ENCODE measurements at places on chromosomes 12 and 14.

GRCh38 chr12:48126953-48127630 is 7.9 kb downstream of the PFKM start:
- no peak for DNase-seq

DNA sequence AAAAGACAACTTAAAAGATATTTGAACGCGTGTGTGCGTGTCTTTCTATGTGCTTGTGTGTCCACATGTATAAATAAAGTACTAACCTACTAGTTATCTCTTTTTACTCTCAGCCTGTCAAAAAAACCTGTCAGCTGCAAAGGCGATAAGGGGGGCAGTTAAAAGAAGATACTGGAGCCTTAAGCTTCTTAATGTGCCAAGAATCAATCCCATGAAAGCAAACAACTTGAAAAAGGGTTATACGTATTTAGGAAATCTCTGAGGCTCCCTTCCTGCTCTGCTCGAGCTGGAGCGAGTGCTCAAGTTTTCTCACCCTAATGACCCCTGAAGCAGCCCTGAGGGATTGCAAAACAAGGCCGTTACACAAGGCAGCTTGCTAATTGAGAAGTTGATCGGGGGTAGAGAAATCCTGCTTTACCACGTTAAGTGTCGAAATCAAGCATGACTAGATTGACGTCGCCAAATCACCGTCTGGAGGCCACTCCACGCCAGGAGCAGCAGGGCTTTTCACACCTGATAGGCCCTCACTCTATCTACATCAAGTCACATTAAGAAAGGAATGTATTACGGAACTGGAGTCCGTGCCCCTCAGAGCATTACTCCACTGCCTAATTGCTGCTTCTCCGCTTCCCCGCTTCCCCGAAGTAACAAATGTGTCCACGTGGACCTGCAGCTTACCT is 32.4 kb downstream of the LMO3 start:
- DNase-seq: no peak

DNA sequence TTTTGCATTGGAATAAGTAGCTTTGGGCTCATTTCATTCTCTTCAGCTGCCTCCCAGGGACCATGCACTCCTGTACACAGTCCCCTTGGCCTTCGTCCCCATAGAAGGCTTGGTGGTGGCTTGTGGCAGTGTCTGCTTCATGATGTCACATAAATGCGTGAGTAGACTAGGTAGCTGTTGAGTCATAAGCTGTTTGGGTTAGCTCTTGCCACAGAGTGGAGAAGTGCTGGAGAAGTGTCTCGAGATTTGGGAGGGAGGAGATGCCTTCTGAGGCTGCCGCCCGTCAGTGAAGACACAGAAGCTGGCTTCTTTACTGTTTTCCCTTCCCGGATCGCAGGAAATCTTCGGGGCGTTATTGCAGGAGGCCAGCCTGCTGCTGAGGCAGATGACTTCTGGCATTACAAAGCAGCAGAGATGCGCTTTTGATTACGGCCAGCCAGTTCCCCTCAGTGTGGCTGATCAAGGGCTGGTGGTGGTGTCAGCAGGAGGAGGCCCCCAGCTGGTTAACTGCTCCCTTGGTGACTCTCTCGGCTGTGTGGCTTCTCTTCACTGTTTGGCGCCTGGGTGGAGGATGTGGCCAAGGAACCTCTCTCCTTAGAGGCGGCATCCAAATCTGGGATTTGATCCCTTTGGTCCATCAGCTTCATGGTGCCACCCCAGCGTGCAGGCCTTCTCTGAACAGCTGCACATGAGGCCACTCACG is 67.6 kb downstream of the AACS start:
- no peak for DNase-seq

- peak; percentile 16 for DNase-seq
Observed at GRCh38 chr14:66242001-66242400, 244.2 kb upstream of the CCDC196 start.

DNA sequence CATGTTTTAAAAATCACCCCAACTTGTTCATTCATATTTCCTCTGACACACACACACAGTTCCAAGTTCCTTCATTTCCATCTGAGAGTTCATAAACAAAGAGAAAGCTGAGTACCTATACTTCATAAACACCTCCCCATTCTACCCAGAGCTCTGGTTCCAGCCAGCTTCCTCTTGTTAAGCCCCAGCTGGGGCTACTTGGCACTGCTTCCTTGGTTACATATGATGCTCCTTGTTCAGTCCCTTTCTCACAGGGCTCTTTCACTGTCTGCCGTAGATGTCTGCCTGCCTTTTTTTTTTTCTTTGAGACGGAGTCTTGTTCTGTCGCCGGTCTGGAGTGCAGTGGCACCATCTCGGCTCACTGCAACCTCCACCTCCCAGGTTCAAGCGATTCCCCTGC is 77.5 kb downstream of the COX16 start:
- DNase-seq: no peak

DNA sequence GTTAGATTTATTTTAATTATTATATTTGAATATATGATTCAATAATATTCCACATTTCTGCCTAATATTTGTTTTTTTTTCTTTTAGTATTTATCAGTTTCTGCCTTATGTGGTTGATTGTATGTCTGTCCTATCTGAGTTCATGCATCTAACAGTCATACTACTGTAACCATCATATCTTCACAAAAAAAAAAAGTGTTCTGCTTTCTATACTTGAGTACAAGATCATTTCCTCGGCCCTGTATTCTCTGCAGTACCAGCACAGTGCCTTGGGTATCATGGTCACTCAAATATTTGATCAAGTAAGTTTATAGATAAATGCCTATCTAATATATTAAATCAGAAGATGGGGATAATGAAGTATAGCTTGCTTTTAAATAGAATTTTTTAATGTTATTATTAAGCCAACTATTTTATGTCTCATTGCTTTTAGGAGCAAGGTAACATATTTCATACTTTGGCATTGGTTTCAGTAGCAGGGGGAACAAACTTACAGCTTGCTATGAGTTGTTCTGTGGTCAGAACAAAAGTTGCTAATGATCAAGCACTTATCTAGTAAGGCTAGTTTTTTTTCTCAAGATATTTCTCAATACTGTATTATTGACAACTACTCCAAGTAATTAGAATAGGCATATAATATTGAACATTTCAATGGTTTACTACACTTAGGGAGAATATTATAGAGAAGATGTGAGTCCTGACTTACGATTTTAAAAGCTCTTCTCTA is 290.5 kb upstream of the FBXO33 start:
- no peak for DNase-seq

DNA sequence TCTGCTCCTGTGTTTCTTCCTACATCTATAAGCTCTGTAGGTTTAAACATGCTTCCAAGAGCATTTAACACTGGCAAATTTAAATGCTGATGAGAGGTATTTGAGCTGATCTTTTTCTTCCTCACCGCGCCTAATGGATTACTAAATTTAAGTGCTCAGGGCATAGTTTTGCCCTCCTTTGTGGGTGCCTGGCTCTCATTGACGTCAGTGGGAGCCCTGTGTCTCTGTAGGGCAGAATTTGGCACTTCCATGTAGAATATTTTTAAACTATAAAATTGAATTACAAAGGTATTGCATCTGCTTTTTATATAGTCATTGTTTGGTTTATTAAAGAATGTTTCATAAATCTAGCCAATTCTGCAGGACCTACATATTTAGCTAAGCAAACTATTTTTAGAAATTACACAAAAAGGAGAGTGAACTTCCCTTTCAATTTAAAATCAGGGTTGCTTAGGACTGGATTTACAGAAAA is 444.8 kb downstream of the AEBP2 start:
- no peak for DNase-seq

Data from putamen (tissue), 1 donor.